Thoracic aorta (tissue), 2 donors: ENCODE measurements at places on chromosomes 16 and 17.

GRCh38 chr16:67164599-67165061 is at the start of gene HSF4:
TSS of gene HSF4 (plus strand) at chr16:67164745. CDS start at chr16:67164812, 67 bp downstream.
- H3K27ac ChIP-seq: peak within 1 kb of the TSS; percentile 77
- H3K4me1 ChIP-seq: peaks cover 57% of the 10 kb centered on the region
- H3K27me3 ChIP-seq: no peaks in the 10 kb centered on the region
- no peak for DNase-seq
- H3K4me3 ChIP-seq: peak within 1 kb of the TSS; percentile 75
- H3K36me3 ChIP-seq: no peaks in the 10 kb centered on the region

- no peak for DNase-seq
- no peak overlapping the region for H3K4me3 ChIP-seq
- H3K27ac ChIP-seq: no peak overlapping the region
Observed at GRCh38 chr16:87028481-87029320, 288.5 kb downstream of the C16orf95 start.

GRCh38 chr17:9022573-9023391 is 1.5 kb downstream of the NTN1 start:
- H3K4me1 ChIP-seq: peaks cover 4% of the 10 kb centered on the region
- H3K36me3 ChIP-seq: no peaks in the 10 kb centered on the region
- no peaks in the 10 kb centered on the region for H3K27me3 ChIP-seq
- H3K27ac ChIP-seq: peak overlapping the region; percentile 76

DNA sequence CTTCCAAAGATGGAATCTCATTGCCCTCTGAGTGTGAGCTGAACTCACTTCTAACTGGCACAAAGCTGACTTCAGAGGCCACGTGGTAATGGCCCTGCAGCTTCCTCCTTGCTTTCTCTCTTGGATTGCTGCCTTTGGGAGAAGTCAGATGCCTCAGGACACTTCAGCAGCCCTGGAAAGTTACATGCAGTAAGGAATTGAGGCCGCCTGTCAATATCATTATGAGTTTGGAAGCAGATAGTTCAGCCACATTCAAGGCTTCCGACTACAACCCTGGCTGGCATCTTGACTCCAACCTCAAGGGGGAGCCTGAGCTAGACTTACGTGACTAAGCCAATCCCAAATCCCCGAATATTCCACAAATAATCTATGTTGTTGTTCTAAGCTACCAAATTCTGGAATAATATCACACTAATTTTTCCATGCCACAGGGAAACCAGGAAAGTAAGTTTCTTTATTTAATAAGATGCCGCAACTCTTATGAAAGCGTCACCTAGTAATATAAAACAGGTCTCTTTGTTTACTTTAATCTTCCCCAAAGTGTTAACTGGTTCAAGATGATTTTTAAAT is 13.6 kb downstream of the CEP20 start:
- H3K36me3 ChIP-seq: peaks cover 6% of the 10 kb centered on the region
- H3K27me3 ChIP-seq: no peaks in the 10 kb centered on the region
- peaks cover 11% of the 10 kb centered on the region for H3K4me1 ChIP-seq
- peak overlapping the region; percentile 18 for H3K4me3 ChIP-seq

- no peak overlapping the region for H3K27ac ChIP-seq
- H3K4me1 ChIP-seq: no peaks in the 10 kb centered on the region
- H3K36me3 ChIP-seq: peaks cover 54% of the 10 kb centered on the region
- no peak overlapping the region for H3K4me3 ChIP-seq
Observed at GRCh38 chr17:81542431-81543338, 9.5 kb downstream of the FAAP100 start.

DNA sequence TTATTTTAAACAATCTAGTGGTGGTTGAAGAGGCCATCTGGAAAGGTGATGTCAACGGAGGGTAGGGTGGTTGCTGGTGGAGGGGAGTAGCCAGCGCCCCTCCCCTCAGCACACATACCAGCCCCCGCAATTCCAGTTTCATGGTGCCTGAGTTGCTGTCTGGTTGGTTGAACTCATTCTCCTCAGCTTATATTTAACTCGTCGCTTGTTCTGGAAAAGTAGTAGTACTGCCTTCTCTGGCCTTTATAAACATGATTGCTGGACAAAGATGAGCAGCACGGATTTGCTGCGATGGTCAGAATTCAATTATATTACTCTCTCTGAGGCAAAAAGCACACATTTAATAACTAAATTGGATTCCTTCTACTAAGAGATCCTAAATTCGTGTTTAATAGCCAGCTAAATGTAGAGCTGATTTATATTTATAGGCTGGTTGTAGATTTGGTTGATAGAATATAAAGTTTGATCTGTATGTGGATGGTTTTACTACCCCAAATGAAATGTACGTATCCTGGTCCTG is 238.0 kb upstream of the TBX2 start:
- no peak overlapping the region for H3K27ac ChIP-seq
- no peaks in the 10 kb centered on the region for H3K36me3 ChIP-seq
- H3K27me3 ChIP-seq: no peaks in the 10 kb centered on the region
- no peaks in the 10 kb centered on the region for H3K4me1 ChIP-seq

DNA sequence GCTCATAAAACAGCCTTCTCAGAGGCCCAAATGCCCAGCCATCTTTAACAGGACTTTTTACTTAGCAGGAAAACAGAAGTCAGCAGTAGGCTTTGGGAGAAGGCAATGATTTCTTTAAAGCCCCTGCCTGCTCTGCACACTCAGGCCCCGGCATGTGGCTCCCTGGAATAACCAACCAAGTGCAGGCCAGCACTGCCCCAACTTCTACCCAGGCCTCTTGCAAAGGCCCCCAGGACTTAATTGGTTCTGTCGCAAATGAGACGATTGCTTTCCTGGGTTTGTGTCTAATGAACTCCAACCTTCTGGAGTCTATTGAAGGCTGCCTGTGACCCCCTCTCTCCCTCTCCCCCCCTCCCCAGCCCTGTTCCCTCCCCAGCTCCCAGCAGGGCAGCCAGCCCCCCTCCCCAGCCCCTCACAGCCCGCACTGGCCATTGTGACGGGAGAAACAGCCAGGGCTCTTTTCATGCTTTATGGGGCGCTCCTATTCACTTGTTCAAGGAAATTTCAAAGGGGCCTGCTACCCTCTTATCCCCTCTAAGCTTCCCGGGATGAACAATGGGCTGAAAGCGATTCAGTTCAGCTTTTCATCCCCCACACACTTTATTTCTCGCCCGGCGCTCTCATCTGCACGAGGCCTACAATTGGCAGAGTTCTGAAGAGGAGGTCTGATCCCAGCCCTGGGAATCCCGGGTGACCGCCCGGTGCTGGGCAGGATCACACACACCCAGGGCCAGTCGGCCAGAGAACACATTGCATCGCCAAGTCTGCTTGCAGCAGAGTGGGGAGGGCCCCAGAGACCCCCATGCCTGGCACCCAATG is 15.5 kb downstream of the AXIN2 start:
- H3K27me3 ChIP-seq: no peaks in the 10 kb centered on the region
- H3K36me3 ChIP-seq: no peaks in the 10 kb centered on the region
- H3K4me3 ChIP-seq: no peak overlapping the region
- peaks cover 21% of the 10 kb centered on the region for H3K4me1 ChIP-seq
- DNase-seq: no peak
- H3K27ac ChIP-seq: peak overlapping the region; percentile 58

DNA sequence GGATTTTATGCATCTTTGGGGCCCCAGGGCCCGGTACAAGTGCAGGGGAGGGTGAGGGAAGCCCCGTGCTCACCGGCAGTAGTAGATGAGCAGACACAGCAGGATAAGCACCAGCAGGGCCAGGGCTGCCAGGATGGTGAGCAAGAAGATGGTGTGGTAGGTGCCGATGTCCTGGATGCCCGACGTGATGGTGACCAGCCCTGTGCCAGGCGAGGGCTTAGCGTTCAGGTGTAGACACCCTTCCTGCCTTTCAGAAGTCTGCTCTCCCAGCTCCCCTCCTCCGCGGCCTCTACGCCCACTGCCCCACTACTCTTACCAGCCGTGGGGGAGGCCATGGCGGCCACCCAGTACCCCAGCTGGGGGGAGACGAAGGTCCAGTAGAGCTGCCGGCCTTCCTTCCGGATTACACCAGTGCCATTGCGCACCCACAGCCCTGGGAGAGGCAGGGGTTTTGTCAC is 8.0 kb downstream of the FAM171A2 start:
- peaks cover 19% of the 10 kb centered on the region for H3K36me3 ChIP-seq
- no peaks in the 10 kb centered on the region for H3K4me1 ChIP-seq
- no peaks in the 10 kb centered on the region for H3K27me3 ChIP-seq
- no peak for DNase-seq
- H3K4me3 ChIP-seq: no peak overlapping the region
- no peak overlapping the region for H3K27ac ChIP-seq

DNA sequence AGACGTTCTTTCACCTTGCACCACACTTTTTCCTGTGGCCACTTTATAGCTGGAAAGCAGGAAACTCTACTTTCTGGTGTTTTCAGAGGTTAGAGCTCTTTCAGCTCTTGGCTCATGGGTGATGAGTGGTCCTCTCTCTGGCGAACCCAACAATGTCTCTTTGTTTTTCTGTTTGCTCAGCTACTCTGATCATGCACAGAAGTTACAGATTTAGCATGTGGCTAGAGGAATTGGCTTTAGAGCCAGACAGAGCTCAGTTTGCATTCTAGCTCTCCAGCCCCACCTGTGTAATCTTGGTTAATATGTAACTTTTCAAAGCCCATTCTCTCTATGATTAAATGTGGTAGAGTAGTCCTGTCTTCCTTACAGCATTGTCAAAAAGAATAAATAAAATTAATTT is 225.2 kb downstream of the HAPSTR1 start:
- H3K4me1 ChIP-seq: no peaks in the 10 kb centered on the region
- H3K4me3 ChIP-seq: no peak overlapping the region
- no peak overlapping the region for H3K27ac ChIP-seq
- no peaks in the 10 kb centered on the region for H3K27me3 ChIP-seq
- no peaks in the 10 kb centered on the region for H3K36me3 ChIP-seq
- DNase-seq: no peak

DNA sequence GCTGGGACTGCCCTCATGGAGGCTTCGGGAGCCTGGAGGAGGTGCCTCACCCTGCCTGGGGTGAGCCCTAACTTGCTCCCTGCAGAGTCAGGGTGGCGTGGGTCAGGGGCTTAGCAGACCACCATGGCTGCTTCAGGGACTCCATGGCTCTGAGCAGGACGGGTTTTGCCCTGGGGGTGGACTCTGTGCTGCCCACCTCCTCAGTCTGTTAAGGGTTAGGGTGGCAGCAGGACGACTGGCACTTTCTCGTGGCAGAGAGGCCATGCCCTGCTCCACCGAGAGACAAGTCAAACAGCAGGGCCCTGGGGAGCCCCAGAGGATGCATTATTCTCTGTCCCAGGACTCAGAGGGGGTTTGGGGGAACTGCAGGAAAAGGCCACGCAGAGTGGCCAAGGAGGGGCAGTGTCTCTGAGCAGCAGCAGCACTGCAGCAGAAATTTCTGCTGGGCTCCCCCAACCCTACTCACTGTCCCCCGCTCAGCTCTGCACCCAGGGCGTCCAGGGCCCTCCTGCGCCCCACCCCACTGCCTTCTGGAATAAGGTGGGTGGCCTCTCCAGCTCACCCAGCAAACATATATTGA is 1.8 kb upstream of the PRSS22 start:
- DNase-seq: no peak
- no peaks in the 10 kb centered on the region for H3K4me1 ChIP-seq

DNA sequence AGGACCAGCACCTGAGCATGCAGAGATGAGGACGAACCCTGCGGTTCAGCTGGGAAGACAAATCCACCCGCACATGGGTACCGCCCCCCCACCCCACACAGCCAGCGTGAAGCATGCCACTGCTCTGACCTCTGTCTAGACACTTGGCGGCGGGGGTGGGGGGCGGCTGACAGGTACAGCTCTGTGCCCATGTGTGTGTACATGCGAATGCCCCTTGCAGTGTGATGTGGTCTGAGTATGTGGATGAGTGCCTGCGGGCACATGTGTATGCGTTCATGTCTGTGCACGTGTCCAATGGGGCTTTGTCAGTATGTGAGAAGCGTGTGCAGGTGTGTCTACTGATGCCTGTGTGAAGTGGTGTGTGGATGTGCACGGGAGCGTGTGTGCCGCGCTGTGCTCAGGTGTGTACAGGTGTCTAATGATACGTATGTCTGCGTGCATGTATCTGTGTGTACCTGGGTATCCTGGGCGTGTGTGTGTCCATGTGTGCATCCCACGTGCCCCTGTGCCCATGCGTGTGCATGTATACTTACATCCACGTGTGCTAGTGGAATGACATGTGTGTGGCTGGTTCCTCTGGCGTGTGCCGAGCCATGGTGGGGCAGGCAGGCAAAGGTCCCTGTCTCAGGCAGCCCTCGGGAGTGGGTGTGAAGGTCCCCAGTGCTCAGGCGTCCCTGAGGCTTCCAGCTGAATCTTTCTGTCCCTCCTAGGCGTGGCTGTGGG is 636 bp upstream of the RAP1GAP2 start:
- H3K27ac ChIP-seq: no peak overlapping the region
- H3K4me3 ChIP-seq: peak overlapping the region; percentile 56
- no peaks in the 10 kb centered on the region for H3K36me3 ChIP-seq
- no peaks in the 10 kb centered on the region for H3K27me3 ChIP-seq

GRCh38 chr17:77864234-77865111 is 94.0 kb upstream of the TNRC6C start:
- no peaks in the 10 kb centered on the region for H3K36me3 ChIP-seq
- no peak overlapping the region for H3K4me3 ChIP-seq

DNA sequence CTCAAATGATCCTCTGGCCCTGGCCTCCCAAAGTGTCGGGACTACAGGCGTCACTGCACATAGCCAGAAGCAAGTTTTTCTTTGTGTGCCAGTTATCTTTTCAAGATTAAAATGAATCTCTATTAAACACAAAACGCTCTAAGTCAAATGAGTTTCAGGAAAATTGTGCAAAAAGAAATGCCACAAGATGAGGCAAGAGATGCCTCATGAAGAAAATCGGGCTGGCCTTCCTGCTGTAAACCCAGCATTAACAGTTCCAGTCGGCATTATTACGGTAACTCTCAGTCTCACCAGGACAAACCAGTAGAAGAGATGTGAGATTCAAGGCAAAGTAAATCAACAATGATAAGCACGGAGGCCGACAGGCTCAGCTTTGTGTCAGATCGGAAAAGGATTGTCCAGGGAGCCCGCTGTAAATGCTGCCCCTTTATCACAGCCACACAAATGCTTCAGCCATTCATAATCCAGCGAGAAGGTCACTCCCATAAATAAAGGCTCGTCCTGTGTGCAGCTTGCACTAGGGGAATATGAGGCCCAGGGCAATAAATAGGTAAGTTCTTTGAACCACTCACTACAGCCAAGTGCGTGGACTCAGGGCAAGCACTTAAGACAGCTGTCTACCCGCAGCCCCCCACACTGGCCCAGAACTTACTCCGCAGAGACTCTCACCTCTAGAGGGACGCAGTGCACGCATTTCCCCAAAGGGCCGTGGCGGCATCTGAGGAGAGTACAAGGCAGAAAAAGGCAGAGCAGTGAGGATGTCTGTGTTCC is 27.2 kb downstream of the NPLOC4 start:
- no peak overlapping the region for H3K27ac ChIP-seq
- peaks cover 53% of the 10 kb centered on the region for H3K36me3 ChIP-seq
- no peak overlapping the region for H3K4me3 ChIP-seq
- no peaks in the 10 kb centered on the region for H3K27me3 ChIP-seq

- no peak for DNase-seq
- H3K4me3 ChIP-seq: no peak overlapping the region
- H3K36me3 ChIP-seq: no peaks in the 10 kb centered on the region
- H3K27me3 ChIP-seq: no peaks in the 10 kb centered on the region
- no peaks in the 10 kb centered on the region for H3K4me1 ChIP-seq
Observed at GRCh38 chr16:87671715-87672270, 69.5 kb downstream of the JPH3 start.

GRCh38 chr17:68057531-68057952 is 22.0 kb downstream of the KPNA2 start:
- H3K36me3 ChIP-seq: no peaks in the 10 kb centered on the region
- DNase-seq: no peak
- peaks cover 9% of the 10 kb centered on the region for H3K4me1 ChIP-seq
- no peak overlapping the region for H3K4me3 ChIP-seq
